ENCODE measurements at places on chromosomes 2 and 18.

DNA sequence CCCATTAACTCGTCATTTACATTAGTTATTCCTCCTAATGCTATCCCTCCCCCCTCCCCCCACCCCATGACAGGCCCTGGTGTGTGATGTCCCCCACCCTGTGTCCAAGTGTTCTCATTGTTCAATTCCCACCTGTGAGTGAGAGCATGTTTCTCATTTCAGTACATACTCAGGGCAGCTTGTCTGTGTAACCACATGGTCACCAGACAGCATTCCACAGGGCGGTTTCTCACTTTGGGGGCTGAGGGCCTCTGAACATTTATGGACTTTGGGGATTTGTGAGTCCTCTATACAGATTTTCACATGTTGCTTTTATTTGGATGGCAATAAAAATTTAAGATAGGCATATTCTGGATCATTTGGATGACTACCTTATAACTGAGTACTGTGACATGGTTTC is 84.0 kb downstream of the LYPD6B start:
- no peak for DNase-seq

DNA sequence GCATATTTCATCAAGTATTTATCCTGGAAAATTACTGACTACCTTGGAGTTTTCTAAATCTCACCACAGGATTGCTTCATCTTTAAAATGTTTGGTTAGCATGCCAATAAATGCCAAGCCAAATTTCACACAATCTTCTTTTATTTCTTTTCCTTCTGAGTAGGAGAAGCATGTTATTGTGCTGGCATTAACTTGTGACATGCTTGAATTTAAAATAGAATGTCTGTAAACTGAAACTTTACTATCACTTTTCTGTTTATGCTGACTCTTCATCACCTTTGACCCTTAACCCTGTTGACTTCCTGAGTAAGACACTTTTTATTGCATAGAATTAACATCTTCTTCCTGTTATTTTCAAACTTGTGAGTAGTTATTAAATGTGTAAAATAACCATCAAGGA is 56.2 kb upstream of the LRRTM4 start:
- DNase-seq, result no peak

GRCh38 chr18:49898421-49898820 is 85.1 kb upstream of the ACAA2 start:
- peak; percentile 56 for DNase-seq

DNA sequence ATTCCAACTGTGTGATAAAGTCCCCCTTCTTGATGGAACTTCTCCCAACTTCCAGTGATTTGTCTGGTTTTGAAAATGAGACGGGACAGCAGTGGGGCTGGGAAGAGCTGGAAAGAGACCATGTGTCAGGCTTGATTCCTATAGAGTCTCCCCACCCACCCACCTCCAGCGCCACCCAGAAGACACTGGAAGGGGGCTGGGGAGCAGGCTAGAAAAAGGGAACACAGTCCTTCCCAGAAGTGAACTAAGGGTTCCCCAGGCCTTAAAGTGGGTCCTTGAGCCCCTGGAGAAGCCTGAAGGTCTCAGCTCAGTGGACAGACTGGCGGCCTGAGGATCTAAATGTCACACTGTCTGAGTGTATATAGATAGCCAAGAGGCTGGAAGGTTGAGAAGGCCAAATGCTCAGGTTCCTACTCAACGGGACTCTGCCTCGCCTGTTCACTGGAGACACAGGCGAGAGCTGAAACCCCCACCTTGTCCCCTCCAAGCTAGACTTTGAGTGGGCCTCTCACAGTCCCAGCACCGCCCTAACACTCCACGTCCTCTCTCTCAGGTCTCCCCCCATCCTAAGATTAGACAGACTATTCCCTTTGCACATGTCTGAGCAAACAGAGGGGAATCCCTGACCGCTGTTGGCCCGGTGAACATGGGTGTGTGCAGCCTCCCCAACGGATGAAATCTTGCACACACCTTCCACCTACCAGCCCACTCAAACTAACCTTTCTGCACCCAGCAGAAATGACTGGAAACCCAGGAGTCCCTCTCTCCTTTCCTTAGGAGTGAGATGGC is 1.6 kb downstream of the PKDCC start:
- DNase-seq, result no peak

DNA sequence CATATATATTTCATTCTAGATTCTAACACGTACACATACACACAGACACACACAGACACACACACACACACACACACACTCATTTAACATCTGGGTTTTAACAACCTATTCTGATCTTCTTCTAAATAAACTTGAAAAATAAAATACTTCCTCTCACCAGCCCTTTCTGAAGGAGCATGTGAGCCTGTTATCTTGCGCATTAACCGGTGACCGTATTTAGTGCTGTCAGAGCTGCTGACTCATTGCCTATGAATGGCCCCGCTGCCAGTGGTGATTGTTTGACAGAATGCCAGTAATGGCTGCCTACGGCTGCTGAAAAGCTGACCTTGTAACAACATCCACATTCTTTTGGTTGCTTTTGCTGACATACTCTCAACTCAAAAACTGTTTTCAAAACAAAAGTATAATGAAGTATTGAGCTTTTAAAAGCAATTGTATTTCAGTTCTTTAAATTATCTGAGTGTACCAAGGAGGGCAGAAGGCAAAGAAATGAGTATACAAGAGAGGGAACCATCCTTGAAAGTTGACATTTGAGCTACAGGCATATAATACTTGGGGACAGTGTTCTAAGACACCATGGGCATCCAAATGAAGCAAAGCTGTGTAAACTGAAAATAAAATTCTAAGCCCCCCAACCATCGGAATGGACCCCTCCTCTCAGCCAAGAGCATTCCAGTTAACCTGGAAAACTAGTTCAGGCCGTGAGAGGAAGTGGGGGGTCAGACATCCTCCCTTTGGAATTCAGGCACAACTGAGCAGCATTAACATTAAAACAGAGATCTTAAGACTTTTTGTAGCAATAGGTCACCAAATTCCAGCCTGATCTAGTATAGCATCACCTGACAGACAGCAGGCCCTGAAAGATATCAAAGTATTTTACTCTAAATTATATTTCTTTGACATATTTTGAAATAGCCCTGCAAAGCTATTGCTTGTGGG is 50.2 kb upstream of the DTNA start:
- no peak for DNase-seq

GRCh38 chr2:20012282-20013125 is at the start of gene MATN3:
MATN3 (minus strand) TSS chr2:20012668; CDS start chr2:20012631, 37 bp downstream.
- DNase-seq, result no peak

DNA sequence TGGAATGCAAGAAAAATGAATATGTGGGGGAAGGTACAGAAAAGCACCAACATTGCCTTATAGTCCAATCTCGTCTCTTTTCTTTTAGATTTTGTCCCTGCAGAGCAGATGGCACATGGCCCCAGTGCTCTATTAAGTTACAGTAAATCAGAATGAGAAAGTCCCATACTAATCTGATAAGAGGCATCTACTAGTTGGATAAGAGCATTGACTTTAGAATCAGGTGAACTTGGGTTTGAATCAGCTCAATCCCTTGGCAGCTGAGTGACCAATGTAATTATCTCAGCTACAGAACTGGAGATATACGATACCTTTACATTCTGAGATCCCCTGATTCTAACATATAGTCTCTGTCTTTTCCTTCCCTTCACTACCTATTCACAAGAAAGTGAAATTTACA is 54.8 kb upstream of the PDE1A start:
- no peak for DNase-seq

- no peak for DNase-seq
Observed at GRCh38 chr2:190340369-190340768, 3.0 kb upstream of the INPP1 start.

DNA sequence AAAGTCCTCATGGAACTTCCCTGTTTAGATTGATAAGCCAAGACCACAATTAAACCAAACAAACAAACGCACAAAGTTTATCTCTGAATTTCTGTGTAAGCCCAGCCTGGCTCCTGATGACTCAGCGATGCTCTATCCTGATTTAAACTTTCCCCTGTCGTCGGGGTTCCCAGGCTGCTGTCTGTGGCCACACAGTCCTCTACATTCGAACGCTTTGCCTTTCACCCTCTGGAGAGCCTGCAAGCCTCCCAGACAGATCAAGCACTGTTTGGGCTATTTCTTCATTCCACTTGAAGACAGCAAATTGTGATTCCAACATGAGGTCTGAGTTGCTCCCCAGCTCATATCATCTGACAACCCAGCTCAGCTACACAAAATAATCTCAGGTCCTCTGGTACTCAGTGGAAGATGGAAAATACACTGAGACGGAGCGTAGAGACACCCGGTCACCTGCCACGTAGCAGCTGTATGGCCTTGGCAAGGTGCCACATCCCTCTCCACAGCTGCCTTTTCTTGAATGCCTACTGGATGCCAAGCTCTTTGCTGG is 51.2 kb downstream of the CYRIA start:
- DNase-seq, result no peak

GRCh38 chr2:239973386-239973785 is 51.8 kb downstream of the NDUFA10 start:
- DNase-seq, result no peak

GRCh38 chr2:10501980-10502802 is 54.1 kb upstream of the ODC1 start:
- no peak for DNase-seq

DNA sequence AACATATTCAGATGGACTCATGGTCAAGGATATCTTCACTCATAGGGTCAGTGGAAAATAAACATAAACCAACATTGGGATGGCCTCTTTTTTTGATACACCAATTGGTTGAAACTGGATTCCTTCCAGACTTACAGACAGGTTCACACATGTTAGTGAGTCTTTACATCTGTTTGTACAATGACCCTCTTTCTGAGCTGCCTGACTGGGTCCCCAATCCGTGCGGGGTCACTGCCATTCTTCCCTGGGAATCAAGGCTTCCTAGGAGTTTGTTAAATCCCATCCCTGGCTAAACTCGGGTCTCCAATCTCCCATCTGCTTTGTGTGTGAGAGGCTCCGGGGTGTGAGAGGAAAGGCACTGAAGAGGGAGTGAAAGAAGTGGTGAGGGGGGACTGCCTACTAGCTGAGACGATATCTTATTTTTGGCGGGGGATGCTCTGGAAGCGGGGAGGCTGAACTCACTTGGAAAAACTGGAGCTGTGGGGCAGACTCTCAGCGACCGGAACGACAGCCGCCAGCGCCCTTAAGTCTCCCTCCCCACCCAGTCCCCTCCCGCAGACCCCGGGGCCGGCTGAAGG is 487 bp downstream of the STARD6 start:
- no peak for DNase-seq

DNA sequence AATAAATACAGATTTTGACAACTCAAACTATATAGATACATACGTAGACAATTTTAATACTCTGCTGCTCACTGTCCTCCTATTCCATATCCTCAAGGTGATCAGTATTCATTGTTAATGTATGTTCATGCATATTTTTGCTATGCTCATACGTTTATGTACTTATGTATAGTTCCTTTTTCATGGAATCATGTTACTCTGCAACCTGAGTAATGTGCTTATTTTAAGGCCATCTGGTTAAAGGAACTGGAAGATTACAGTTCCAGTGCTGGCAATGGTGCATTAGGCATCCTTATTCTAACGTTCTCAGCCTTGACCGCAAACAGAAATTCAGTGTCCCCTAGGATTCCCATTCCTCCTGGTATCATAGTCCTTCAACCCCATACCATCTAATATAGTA is 385.0 kb upstream of the TNP1 start:
- no peak for DNase-seq
